ENCODE measurements at places on chromosomes 7 and 10.

DNA sequence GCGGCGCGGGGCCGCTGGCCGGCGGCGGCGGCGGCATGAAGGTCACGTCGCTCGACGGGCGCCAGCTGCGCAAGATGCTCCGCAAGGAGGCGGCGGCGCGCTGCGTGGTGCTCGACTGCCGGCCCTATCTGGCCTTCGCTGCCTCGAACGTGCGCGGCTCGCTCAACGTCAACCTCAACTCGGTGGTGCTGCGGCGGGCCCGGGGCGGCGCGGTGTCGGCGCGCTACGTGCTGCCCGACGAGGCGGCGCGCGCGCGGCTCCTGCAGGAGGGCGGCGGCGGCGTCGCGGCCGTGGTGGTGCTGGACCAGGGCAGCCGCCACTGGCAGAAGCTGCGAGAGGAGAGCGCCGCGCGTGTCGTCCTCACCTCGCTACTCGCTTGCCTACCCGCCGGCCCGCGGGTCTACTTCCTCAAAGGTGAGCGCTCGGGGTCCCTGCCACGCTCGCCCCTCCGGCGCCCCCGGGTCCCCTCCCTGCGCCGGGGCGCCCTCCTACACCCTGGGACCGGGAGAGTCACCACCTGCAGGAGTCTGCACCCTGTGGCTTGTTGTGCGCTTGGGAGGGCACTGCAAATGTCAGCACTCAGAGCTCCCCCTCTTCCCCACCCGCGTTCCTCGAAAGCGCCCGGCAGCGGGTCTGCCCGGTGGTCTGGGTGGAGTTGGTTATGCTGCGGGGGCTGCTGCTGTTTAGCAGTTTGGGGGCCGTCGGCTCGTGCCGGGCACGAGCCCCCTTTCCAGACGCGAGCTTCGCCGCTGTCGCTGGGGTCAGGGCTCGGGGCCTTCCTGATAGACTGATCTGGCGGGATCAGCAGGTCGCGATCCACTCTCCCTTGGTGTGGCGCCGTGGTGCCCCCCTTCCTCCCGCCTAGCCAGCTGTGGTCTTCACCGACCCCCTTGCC is 627 bp downstream of the DUSP5 start:
- peak; percentile 79 for DNase-seq

GRCh38 chr10:88833156-88833555 is 18.5 kb downstream of the ANKRD22 start:
- DNase-seq: no peak

- DNase-seq: no peak
Observed at GRCh38 chr7:24912424-24912823, 67.6 kb downstream of the OSBPL3 start.

- no peak for DNase-seq
Observed at GRCh38 chr7:69510114-69510513, 88.2 kb upstream of the AUTS2 start.

- no peak for DNase-seq
Observed at GRCh38 chr7:17205910-17206309, 92.5 kb upstream of the AHR start.

GRCh38 chr10:95651346-95652060 is 5.0 kb downstream of the ALDH18A1 start:
- DNase-seq: no peak

DNA sequence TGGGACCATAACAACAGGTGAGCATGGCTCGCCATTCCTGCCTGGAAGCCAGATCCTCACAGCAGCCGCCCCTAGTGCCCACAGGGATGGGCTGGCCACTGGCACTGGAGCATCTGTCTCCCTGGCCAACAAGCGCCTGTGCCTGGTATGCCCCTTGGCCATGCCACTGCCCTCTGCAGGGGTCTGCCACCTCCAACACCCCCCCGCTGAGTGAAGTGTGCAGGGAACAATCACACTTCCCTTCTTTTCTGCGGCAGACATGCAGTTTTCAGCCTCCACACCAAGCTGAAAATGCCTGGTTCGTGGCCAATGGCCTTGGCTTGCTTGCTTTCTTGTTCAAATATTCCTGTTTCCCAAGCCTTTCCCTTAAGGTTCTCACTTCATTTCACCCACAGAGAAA is 50.7 kb downstream of the HSPA12A start:
- DNase-seq: no peak

DNA sequence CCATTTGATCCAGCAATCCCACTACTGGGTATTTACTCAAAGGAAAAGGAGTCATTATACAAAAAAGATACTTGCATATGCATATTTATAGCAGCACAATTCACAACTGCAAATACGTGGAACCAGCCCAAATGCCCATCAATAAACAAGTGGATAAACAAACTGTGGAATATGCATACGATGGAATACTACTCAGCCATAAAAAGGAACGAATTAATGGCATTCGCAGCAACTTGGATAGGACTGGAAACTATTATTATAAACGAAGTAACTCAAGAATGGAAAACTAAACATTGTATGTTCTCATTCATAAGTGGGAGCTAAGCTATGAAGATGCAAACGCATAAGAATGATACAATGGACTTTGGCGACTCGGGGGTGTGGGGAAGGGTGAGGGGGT is 108.6 kb downstream of the MICU1 start:
- no peak for DNase-seq

DNA sequence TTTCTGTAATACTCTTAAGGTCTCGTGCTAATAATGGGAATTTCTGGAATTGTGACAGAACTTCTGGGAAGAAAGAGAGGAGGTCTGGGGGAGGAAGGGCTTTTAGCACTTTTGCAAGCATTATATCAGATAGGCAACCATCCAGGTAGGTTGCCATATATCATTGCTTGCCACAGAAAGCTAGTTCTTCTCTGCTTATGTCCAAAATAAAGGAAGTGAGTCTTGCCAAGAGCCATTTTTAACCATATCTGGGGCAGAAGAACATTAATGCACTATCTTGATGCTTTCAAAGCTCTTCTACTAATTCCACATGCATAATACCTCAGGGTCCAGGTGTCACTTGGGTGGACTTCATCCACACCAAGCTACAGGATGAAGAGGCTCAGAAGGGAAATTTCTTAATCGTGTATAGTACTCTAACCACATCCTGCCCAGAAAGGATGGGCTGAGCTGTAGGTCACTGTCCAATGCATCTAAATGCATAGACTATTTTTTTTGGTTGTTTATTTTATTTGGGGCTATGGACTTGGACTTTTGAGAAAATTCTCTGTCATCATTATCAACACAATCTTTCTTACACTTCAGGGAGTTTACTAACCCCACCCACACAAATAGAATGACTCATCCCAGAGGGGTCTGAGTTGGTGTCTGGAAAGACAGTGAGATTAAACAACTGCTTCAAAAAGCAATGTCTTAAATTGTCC is 68.9 kb upstream of the ADO start:
- no peak for DNase-seq

GRCh38 chr7:35536396-35536826 is 158.5 kb downstream of the HERPUD2 start:
- DNase-seq: peak; percentile 41

DNA sequence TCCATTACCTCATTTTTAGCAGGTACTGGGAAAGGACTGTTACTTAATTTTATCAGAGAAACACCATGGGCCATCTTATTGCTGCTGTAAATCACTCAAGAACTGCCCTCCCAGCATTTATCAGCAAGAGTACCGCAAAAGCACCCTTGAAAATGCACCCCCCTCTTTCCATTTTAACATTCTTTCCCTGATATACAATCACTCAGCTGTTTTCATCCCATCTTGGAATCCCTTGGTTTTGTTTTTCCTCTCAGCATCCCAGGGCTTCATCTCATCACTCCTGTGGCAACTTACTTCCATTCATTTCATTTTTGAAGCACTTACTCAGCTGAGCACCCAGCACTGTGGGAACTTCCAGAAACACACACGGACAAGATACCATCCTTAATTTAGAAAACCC is 36.5 kb downstream of the RAPGEF5 start:
- no peak for DNase-seq

DNA sequence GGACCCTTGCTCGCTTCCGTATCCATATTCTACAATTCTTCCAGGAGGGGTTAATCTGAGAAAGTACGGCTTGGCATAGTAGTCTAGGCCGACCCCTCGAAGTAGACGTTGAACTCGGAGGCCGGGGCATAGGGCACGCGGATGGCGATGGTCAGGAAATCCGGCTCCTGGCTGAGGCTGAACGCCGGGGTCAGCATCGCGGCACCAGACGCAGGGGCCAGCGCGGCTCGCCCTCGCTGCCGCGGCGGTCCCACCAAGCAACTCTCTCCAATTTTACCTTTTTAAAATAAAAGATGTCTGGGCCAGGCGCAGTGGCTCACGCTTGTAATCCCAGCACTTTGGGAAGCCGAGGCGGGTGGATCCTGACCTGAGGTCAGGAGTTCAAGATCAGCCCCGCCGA is 7.3 kb upstream of the SGMS1 start:
- no peak for DNase-seq

GRCh38 chr7:21084286-21084685 is 297.6 kb upstream of the SP8 start:
- DNase-seq: no peak

- no peak for DNase-seq
Observed at GRCh38 chr7:157253850-157254249, 83.0 kb upstream of the DNAJB6 start.

- DNase-seq: no peak
Observed at GRCh38 chr10:131651674-131652437, 249.0 kb upstream of the PPP2R2D start.

- no peak for DNase-seq
Observed at GRCh38 chr10:4217653-4218052, 432.6 kb upstream of the KLF6 start.

- DNase-seq: peak; percentile 88
Observed at GRCh38 chr10:6052247-6053221, 9.6 kb downstream of the IL2RA start.

DNA sequence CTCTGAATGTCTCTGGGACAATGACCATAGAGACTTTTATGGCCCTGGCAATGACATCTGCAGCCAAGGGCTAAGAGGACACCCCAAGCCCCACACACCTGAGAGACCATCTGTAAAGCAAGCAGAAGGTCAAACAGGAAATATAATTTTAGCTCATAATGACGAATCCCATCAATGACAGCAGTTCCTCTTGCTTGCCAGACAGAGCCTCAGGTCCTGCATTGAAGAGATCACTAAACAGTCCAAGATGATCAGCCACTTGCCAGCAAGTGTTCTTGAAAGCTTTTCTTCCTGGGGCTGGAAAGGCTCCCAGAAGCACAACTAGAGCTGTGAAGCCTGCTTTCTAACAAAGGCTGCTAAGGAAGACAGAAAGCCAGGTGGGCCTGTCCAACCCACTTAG is 993.7 kb upstream of the AUTS2 start:
- no peak for DNase-seq

- no peak for DNase-seq
Observed at GRCh38 chr10:92125144-92125543, 165.7 kb downstream of the CPEB3 start.

DNA sequence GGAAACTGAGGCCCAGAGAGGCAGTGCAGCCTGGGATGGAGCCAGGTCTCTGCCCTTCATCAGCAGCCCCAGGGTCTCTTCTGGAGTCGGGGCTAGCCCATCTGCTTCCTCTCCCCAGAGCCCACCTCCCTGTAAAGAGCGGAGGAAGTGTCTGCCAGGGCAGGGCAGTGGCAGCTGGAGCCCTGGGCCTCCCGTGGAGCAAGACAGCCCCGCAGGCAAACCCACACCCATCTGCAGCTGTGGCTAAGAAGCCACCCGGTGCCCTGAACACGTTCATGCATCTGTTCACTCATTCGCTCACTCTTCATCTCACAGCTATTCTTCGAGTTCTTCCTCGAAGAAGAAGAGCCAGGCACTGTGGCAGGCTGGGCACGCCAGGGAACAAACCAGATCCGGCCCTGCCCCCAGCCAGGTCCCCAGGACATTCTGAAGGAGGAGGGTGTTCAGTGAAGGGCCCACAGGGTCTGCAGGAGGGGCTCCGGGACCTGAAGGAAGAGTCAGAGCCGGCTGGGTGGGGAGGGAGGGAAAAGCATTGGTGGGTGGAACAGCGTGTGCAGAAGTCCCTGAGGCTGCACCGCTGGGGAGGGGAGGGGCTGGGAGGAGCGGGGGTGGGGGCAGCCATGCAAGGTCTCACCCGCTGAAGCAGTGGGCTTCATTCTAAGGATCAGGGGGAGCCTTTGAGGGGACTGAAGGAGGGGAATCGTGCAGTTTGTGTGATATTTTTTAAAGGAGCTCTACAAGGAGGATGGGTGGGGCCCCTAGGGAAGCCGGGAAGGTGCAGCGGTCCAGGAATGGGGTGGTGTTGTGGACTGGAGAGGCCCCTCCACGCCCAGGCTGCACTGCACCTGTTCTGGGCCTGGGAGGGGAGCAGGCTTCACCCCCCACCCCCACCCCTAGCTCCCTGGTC is 99.1 kb downstream of the UNCX start:
- no peak for DNase-seq

DNA sequence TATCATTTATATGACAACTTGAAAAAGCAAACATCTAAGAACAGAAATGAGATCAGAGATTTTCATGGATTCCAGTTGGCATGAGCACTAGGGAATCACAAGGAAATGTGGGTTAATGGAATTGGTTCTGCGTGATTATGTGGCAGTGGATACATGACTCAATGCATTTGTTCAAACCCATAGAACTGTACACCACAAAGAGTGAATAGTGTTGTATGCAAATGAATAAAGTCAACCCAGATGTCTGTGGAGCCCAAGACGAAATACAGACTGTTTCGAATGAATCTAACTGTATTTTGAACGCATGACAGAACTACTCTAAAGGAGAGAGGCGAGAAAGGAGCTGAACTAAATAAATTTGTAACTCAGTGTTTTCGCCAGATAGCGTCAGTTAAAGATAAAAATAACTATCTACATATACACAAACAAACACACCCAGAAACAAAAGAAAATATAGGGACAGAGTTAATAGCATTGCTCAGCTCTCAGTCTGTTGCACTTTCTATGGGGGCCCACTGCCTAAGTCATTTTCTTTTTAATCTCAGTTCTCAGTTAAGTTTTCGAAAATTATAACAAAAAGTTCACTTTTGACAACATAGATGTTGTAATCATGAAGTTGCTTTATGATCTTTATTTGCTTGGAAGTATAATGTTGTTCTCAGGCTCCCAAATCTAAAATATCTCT is 636.7 kb upstream of the SEMA3D start:
- no peak for DNase-seq

DNA sequence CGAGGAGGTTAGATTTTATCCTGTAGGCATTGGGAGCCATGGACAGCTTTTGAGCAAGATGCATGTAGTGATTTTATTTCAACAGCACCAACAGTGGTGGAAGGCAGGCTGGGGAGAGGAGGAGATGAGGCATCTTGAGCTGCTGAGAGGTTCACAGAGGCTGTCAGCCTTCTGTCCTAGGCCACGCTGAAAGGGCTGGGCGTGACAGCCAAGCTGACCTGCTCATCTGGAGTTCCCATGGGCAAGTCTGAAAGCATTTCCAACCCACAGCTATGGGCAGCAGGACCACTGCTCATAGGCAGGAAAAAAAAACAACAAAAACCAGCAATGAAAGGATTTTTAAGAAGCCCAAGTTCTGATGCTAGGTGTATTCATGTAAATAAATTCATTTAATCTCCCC is 7.7 kb downstream of the NEURL1 start:
- DNase-seq: no peak

DNA sequence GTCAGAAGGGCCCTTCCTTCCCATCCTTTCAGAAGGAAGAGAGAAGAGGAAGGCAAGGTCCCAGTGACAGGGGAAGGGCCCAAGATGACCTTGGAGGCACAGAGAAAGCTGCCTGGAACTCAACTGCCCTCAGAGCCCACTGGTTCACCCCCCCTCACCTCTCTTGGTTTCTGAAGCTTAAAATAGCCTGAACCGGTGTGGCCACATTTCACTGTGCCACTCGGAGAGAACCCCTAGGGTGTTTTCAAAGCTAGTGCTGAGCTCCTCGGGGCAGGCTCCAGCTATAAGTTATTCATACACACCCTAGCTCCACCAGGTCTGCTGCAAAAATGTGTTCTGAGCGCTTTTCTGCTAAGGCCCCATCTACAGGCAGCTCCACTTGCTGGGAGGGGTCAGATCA is 60.9 kb upstream of the ADRB1 start:
- no peak for DNase-seq

GRCh38 chr7:80249184-80249583 is 114.6 kb downstream of the GNAI1 start:
- DNase-seq: no peak
